Lower leg skin (tissue), 4 donors: ENCODE measurements at places on chromosomes 13 and 19.

DNA sequence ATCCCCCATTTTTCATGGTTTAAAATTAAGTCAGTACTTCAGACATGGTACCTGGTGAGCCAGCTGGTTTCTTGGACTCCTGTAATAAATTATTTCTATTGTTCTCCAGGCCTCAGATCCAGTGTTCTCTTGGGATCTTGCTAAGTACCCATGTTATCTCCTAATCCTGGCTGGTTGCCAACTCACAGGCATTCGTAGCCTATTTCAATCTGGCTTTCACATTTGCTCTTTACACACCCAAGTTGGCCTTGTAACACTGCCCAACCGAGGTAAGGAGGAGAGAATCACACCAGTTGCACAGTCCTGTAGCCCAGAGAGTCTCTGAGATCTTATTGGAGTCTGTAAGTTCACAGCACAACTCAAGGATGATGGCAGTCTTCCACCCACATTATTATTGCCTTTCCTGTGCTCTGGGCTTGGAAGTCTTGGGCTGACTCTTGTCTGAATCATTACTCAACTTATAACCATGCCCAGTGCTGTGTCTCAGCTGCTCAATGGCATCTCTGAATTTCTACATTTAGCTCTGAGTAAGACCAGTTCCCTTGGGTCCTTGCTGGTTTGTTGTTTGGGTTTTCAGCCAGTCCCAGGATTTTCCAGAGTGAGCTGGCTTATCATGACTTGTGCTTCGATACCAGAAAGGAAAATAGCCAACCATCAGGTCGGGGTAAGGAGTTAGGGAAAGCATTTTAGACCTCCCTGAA lies 76.6 kb upstream of the KLF12 start:
- DNase-seq = no peak

DNA sequence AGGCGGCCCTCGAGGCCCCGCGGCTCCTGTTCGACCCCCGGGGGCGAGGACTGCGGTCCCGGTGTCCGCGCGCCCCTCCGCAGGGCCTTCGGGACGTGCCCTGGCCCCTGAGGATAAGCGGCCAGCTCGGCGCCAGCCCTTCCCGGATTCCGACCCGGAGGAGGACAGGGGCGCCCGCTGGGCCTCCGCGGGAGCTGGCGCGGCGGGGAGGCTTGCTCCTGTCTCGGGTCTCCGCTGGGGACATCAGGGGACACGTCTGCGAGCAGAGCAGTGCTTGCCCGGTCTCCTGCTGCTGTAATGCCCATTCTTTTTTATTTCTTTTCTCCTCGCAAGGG lies 829 bp downstream of the B3GLCT start:
- DNase-seq = peak; percentile 26

- DNase-seq = no peak
Observed at GRCh38 chr13:74641586-74641985, 507.4 kb upstream of the KLF12 start.

GRCh38 chr19:28394725-28395124 lies 818.2 kb downstream of the UQCRFS1 start:
- no peak for DNase-seq

GRCh38 chr19:7196763-7197118 lies 97.5 kb downstream of the INSR start:
- peak; percentile 74 for DNase-seq

DNA sequence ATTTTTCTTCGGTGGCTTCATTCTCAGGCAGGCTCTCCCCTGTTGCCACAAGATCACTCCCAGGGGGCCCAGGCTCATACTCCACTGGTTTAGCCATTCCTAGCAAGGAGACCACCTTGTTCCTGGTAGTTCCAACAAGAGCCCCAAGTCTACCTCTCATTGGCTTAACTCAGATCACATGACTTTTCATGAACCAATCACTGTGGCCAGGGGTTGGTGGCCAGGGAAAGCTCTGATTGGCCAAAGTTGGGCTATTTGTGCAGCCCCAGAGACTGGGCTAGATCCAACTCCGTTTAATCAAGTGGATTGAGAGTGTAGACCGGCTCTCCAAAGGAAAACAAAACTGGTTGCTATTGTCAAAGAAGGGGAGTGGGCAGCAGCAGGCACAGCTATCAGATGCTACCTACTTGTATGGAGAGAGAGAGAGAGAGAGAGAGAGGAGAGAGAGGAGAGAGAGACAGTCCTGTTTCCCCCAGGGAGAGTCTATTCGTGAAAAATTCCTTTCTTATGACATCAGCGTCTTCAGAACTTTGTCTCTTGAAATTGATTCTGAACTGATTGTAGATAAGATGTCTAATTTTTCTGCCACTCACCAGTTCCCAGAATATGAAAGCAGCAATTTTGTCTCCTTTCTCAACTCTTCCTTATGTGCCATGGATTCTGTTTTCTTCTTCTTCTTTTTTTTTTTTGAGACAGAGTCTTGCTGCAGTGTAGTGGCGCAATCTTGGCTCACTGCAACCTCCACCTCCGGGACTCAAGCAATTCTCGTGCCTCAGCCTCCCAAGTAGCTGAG lies 5.9 kb downstream of the CEACAM19 start:
- no peak for DNase-seq

DNA sequence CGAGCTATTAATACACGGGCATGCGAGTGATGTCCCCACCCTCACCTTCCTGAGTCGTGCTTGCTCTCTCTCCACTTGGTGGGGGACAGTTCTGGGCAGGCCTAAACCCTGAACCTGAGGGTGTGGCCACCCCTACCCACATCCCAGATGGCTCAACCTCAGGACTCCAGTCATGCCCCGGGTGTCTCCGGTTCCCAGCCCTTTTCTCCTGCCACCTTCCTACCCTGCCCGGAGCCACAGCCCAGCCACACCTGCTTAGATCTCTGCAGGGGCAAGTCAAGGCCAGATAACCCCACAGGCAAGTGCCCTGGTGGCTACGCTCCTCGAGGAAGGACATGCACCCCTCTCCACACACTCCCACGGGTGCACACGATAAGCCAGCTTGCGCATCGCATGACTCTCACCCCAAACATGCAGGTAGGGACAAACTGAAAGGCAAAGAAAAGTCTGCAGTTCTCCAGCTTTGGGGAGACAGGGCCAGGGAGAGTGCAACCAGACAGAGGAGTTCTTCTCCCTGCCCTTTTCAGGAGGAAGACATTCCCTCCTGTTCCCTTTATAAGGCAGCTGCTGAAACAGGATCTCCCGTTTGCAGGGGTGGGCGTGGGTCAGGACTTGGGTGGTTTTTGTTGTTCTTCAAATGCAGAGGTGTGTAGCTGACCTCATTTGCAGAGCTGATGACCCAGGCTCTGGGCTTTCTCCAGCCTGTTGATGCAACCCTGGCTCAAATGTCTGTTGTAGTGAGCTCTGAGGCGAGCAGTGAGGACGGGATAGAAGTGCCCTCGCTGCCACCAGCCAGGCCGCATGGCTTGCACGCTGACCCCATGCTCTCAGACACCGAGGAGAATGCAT lies 88.6 kb downstream of the DPF1 start:
- DNase-seq = no peak

- peak; percentile 72 for DNase-seq
Observed at GRCh38 chr13:114145722-114146121, 13.3 kb upstream of the RASA3 start.

DNA sequence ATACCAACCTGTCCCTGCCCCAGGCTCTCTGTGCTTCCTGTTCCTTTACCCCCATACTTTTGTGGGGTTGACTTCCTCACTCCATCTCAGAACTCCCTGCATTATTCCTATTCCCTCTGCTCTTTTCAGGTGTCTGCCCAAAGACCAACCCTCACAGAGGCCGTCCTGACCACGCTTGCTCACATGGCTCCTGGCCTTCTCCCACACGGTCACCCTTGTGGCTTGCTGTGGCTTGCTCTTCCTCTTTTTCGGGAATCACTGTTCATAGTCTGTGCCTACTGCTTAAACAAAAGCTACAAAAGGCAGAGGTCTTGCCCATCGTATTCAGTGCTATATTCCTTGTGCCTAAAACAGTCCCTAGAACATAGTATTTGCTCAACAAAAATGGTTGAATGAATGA lies 25.2 kb upstream of the ARGLU1 start:
- no peak for DNase-seq

DNA sequence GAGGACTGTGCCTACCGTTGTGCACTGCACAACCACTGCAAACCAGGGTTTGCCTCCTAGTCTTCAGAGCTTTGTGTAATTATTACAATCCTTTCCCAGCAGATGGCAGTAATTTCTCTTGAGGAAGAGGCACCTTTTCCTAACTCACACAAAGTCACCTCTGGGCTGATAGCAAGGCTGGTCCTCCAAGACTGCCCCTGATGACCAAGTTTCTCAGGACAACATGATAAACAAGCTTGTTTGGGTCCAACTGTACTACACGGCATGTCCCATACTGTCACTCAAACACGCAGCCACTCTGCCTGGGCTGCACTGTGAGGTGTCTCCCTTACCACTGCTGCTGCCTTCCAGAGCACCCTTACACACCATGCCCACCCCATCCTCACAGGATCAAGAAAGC lies 39.3 kb downstream of the RFXAP start:
- DNase-seq = no peak

DNA sequence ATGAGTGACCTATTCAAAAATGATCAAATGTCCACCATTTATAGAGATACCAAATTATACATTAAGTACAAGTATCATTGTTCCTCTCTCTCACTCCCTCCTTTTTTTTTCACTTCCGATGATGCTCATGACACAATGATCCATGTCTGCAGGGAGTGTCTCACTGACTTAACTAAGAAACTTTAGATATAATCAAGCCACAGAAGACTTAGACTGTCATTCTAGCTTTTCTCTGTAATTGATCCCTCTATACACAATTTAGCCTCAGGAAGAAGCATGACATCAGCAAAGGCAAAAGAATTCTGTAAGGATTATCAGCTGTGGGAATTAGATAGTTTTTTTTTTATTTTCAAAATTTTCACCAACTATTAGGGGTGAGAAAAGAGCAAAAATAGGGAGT lies 734.9 kb upstream of the PCDH9 start:
- no peak for DNase-seq

- no peak for DNase-seq
Observed at GRCh38 chr19:32311371-32311770, 34.0 kb upstream of the ZNF507 start.

- peak; percentile 91 for DNase-seq
Observed at GRCh38 chr19:38145623-38146022, 78.4 kb downstream of the DPF1 start.

- DNase-seq = no peak
Observed at GRCh38 chr19:3006075-3006767, 22.9 kb downstream of the TLE2 start.

GRCh38 chr13:44273991-44274770 lies 99.4 kb upstream of the SERP2 start:
- DNase-seq = peak; percentile 66

- no peak for DNase-seq
Observed at GRCh38 chr13:40127476-40127875, 472.0 kb downstream of the COG6 start.

- DNase-seq = no peak
Observed at GRCh38 chr13:21518617-21519144, 59.6 kb upstream of the ZDHHC20 start.

DNA sequence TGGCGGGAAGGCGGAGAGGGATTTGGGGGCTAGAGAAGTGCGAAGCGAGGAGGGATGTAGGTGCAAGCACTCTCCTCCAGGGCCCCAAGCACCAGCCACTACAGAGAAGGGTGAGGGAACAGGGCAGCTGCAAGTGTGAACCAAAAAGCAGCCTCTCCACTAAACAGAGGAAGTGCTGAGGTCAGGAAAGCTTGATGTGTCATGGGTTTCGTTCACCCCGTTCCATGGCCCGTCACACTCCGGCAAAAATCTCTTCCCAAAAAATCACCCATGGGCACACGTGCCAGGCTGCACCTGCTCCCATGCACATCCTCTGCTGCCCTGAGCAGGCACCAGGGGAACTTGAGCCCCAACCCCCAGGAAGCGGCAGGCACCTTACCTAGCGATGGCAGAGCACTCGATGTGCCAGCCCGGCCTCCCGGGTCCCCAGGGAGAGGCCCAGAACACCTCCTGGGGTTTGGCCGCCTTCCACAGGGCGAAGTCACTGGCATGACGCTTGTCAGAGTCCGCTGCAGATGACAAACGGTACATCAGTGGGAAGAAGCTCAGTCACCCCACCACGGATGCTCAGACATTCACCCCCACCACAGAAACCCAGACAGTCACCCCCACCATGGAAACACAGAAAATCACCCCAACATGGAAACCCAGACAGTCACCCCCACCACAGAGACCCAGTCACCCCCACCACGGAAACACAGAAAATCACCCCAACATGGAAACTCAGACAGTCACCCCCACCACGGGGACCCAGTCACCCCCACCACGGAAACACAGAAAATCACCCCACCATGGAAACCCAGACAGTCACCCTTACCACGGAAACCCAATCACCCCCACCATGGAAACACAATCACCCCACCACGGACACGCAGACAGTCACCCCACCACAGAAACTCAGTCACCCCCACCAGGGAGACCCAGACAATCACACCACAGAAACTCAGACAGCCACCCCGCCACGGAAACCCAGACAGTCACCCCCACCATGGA lies 29.0 kb downstream of the CARS2 start:
- peak; percentile 81 for DNase-seq

DNA sequence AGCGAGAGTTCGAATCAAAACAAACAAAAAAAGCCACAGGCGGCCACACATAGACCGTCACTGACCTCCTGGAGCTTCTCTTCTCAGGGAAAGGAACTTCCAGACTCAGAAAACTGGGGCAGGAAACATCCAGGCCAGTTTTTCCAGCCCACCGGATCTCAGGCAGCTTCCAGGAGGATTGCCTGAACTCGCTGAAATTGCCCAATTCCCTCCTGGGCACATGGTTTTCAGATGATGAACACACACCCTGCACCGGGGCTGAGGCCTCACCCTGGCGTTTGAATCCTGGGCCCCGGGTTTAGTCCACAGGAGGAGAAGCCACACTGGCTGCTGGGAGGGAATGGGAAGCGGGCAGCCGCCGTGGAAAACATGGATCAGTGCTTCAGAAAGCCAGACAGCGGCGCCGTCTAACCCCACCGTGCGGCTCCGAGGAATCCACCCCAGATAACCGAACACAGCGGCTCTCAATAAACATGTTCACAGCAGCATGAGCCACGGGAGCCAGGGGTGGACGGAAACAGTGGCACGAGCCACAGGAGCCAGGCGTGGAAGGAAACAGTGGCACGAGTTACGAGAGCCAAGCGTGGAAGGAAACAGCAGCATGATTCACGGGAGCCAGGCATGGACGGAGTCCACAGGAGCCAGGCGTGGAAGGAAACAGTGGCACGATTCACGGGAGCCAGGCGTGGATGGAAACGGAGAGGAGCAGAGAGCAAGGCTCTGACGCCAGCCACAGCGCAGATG lies 18.2 kb upstream of the PTBP1 start:
- DNase-seq = peak; percentile 94

- DNase-seq = no peak
Observed at GRCh38 chr13:51713807-51714206, 90.2 kb downstream of the DHRS12 start.

GRCh38 chr13:75492389-75492788 lies 10.4 kb upstream of the TBC1D4 start:
- DNase-seq = no peak
